Fibroblast of skin of left quadriceps (primary cell): ENCODE measurements at places on chromosomes 3 and 15.
A peak's percentile ranks its signal among the peaks of the same experiment; 100 is the strongest.

DNA sequence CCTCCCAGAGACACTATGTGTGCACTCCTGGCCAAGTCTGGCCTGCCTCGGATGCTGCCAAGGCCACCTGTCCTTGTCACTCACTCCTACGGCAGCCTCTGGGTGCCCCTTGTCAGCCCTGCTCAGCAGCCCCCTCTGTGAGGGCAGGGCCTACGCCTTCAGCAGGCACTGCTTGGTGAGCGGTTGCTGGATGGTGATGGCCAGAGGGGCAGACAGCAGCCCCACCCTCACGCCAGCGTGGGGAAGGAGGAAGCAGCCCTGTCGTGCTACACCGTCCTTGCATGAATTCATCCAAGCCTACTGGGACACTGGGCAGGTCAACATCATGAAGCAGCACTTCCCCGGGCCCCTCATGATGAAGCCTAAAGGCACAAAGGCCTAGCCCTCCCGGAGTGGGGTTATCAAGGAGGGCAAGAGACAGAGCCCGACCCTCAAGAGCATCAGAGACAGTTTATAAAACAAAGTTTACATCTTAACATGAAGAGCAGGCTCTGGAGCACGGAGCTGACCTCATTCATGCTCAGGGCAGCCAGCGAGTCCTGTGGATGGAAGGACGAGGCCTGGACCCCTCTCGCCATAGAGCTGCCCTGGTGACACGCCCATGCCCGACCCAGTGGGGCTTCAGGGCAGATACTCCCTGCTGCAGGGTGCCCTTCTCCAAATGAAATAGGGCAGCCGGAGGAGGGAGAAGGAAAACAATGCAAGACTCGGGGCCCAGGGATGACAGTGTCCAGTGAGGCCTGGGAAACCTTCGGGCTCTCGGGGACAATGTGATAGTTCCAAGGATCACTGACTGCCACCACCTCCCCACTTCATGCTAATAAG is 25.3 kb downstream of the CHDH start:
- no peak for DNase-seq

- DNase-seq, result no peak
Observed at GRCh38 chr3:190485830-190486532, 27.9 kb upstream of the IL1RAP start.

GRCh38 chr15:49589030-49589429 is 31.6 kb downstream of the FAM227B start:
- no peak for DNase-seq

DNA sequence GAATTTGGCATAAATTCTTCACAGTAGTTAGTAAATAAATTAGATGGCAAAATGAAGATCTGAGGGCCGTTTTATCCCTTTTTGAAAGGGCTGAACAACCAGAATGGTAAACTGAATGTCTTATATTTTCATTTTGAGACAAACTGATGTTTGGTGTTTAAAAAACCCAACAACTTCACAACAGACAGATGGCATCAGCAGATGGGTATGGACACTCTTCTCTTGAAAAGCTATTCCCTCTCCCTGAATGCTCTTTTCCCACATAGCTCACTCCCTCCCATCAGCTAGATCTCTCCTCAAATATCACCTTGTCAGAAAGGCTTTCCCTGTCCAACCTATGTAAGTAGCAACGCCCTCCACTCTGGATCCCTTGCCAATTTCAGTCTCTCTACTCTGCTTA is 33.3 kb downstream of the EMC4 start:
- no peak for DNase-seq

DNA sequence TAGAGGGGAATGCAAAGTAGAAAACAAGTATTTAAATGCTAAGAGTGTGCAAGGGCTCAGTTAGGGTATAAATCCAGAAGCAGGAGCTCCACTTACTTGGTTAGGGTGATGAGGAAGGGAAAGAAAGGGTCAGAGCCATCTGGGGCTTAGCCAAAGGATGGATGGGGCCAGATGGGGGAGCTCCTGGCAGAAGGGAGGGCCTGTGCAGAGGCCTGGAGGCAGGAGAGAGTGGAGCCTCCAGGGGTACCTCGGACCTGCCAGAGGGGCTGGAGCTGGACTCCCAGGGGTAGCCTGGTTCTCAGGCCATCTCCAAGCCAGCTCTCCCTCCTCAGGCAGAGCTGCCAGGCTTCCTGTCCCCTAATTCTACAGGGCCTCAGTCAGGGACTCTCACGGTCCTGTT is 506.3 kb downstream of the SHQ1 start:
- DNase-seq, result no peak

- no peak for DNase-seq
Observed at GRCh38 chr15:53918180-53919079, 59.8 kb upstream of the UNC13C start.

- no peak for DNase-seq
Observed at GRCh38 chr3:3842356-3842755, 43.1 kb downstream of the LRRN1 start.

DNA sequence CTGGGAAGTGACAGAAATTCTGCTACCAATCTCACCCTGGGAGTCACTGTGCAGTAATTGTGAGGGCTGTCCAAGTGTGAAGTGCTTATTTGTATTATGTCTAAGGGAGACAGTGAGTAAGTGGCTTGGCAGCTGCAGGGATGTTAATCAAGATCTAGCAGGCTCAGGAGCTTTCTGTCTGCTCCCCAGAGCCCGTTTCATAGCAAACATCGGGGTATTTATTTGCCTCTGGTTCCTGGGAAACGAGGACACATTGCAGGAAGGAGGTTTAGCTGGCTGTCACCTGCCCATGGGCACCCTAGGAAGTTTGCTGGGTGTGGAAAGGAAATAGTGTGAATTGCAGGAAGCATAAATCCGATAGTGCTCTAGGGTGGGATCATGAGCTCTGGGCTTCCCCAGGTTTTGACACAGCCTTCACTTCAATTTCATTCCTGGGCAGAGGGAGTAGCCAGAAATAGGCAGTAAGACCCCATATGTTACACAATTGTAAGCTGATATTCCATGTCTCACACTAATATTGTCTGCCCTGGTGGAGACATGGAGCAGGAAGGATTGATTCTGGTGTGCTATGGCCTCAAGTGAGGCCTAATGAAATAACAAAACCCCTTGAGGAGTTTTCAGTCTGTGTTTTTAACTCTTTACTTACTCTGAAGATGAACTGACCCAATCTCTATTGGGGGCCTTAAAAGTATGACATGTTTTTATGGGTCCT is 74.1 kb upstream of the MITF start:
- DNase-seq, result no peak

- DNase-seq, result no peak
Observed at GRCh38 chr3:42655331-42655888, 1.9 kb downstream of the ZBTB47 start.

GRCh38 chr3:114133947-114134346 is 44.9 kb downstream of the DRD3 start:
- DNase-seq, result no peak

DNA sequence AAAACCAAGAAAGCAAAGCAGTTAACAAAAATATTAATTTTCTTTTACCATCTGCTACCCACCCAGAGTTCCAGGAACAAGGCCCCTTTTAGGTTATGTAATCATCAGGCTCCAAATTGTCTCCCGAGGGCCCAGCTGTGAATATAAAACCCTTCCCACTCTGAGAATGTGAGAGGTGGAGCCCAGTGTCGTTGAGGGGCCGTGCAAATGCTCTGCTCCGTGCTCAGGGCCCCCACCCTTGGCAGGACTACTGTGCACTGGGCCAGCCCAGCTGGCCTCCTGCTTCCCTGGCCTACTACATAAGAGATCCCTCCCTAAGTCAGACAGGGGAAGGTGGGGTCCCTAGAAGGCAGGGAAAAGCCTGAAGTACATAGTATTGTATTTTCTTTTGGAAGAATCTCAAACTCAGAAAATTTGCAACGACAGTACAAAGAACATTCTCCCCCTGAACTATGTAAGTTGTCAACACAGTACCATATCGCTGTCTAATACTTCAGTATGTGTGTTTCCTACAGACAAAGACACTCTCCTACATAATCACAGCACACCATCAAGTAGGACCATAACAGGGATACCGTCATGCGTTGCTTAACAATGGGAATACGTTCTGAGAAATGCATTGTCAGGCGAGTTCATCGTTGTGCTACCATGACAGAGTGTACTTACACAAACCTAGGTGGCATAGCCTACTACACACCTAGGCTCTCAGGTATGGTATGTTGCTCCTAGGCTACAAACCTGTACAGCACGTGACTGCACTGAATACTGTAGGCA is 4.4 kb upstream of the CLEC3B start:
- DNase-seq, result no peak

- DNase-seq, result peak; percentile 84
Observed at GRCh38 chr15:47756872-47757271, 39.6 kb downstream of the SEMA6D start.

GRCh38 chr15:48336940-48337339 is 5.7 kb downstream of the DUT start:
- no peak for DNase-seq

DNA sequence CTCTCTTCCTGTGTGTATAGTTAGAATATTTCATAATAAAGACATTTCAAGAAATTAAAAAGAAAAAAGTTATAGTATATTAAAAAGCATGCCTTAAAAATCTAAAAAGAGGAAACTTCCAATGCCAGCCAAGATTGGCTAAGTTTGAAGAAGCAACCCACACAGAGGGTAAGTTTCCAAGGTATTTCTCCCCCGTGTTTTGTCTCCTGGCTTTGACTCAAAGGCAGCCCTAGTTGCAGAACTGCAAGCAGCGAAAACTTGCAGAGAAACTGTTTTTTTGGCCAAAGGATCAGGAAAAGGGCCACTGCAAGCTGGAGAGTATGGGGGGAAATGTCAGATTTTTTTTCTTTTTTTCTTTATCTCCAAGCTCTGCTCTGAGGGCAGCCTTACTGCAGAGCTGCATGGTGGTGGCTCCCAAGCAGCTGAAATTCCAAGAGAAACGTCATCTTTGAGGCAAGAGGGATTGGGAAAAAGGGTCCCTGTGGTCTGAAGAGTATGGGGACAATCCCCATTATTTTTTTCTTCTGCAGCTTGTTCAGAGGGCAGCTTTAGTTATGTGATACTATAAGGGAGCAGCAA is 23.0 kb downstream of the HACL1 start:
- DNase-seq, result no peak

DNA sequence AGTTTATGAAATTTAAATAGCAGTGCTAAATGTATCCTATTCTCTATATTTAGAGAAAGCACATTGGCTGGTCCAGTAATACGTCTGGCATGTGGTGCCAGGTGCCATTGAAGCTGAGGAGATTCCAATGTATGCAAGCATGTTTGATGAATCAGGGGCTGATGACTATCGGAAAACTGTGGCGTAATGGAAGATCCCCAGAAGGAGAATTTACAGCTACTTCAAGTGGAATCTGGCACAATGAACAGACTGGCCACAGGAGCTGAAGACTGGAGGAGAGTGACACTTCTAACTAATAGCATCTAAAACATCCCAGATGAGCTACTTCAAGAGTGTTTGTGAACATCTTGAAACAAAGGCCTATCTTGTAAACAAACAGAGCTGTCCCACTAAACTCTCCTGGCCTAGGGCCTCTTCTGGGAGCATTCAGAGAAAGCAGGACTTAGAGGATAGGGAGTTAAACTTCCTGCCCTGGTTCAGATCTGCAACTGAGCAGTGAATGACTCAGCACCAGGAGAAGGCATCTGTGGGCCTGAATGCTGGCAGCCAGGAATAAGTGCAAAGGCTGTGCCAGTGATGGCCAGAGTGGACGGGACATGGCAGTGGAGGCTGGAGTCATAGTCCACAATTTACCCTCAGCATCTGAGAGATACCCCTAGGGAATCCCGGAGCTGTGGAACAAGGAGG is 15.2 kb upstream of the ACTC1 start:
- peak; percentile 86 for DNase-seq

DNA sequence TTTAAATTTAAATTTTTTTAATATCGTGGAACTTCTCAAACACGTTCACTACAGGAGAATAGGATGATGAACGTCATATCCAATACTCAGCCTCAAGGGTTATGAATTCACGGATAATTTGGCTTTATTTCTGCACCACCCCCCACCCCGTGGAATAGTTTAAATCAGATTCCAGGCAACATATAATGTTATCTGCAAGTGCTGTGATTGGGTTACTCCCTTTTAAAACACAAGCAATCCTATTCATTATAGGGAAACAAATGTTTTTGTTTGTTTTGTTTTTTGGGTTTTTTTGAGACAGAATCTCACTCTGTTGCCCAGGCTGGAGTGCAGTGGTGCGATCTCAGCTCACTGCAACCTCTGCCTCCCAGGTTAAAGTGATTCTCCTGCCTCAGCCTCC is 30.9 kb downstream of the BHLHE40 start:
- no peak for DNase-seq

DNA sequence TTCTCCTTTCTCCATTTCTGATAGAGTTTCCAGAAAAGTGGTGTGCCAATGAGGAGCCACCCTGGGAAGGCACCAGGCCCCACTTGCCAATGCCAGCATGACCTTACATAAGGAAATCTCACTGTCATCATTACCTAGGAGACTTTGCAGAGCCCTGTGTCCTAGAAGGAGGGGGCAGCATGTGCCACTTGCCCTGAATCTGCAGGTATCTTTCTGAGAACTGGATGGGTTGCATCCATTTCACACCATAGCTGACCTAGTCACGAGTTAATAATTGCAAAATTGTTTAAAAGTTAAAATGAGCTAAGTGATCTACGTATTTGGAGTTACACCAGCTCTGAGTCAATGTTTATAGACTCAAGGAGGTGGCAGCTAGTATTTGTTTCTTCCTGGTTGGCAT is 14.3 kb downstream of the CA12 start:
- DNase-seq, result no peak

DNA sequence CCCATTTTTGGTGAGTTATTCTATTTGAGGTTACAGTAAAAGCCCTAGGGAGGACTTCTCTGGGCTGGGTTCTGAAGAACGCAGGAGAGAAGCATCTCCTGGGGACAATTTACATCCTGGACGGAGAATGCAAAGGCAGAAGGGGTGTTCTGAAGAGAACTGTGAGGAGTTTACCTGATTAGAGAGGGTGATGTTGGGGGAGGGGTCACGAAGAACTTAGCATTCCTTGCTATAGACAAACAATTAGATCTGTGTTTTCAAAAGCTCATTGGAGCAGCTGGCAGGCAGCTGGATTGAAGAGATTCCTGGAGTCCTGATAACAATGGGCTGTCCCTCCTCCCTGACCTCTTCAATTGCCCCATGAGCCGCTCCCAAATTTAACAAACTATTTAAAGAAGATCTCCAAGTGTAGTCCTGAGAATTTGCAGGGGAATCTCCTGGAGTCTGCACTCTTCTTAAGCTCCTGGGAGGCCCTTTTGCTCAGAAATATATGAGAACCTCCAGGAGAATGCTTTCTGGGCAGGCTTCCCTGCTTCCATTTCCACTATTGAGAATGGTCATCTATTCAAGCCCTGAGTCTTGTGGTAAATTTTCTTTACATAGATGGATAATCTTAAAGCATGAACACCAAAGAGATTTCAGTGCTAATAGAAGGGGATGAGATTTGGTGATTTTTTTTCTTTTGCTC is 55.3 kb downstream of the ARHGAP31 start:
- no peak for DNase-seq

- DNase-seq, result no peak
Observed at GRCh38 chr15:63602595-63602994, 5.4 kb downstream of the FBXL22 start.

- no peak for DNase-seq
Observed at GRCh38 chr3:1227111-1227510, 134.3 kb downstream of the CNTN6 start.

GRCh38 chr15:33149919-33150318 is 44.6 kb downstream of the FMN1 start:
- no peak for DNase-seq
